ENCODE measurements at places on chromosomes 2 and 18. TPM values are rescaled to one million over a fixed set of nuclear protein-coding genes. Genes with fewer than 3 reads are reported as not detected.

Gene FAP
- total RNA-seq = 1.6 TPM

Gene XIRP2
- 0.05 TPM for total RNA-seq

Gene LRRTM4
- 35.3 TPM for total RNA-seq

Gene CPLX4
- total RNA-seq = 0.25 TPM

Gene PRSS56
- total RNA-seq = 1.3 TPM

Gene DES
- not detected for total RNA-seq

Gene POTEC
- 0.20 TPM for total RNA-seq

Gene IL1F10
- not detected for total RNA-seq

Gene HAAO
- 2.2 TPM for total RNA-seq

Gene ADNP2
- 23.0 TPM for total RNA-seq

Gene MRPS5
- total RNA-seq = 58.7 TPM

Gene ANKRD30BL
- 0.87 TPM for total RNA-seq

Gene INHBB
- 0.17 TPM for total RNA-seq

Gene ACMSD
- total RNA-seq = 0.81 TPM

Gene HRH4
- 0.08 TPM for total RNA-seq

Gene SLC19A3
- total RNA-seq = 7.5 TPM

Gene SCTR
- total RNA-seq = not detected

Gene EN1
- 0.21 TPM for total RNA-seq

Gene TUBA4B
- not detected for total RNA-seq

Gene SERPINB4
- total RNA-seq = 0.27 TPM

Gene KLF11
- 19.7 TPM for total RNA-seq

Gene CCDC74A
- total RNA-seq = 5.4 TPM

Gene SRD5A2
- 0.06 TPM for total RNA-seq

All from motor neuron (in vitro differentiated cells).